Stimulated activated naive B cell treated with anti-CD40 and anti-IgM and Interleukin-4, amounts not matched to agents 10 μg/mL and 1 μg/mL and 100 μg/mL, for 72 hours (primary cell): ENCODE measurements at places on chromosomes 3 and 15.

DNA sequence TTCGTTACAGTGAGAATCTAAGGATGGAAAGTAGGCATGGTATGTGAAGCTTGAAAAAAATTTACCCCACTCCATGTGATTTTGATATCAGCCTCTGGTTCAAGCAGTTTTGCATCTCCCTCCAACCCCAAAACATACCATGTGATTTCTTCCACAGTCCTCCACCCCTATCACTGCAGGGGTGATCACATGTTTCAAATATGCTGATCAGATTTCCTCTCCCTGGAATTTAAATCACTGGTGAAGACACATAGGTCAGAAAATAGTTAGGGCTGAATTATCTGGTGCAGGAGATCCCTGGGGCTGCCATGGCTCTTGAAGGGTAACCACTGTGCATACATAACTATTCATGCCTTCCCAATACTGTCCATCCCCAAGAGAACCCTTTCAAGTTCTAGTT is 119.7 kb upstream of the THRB start:
- no peak for DNase-seq

GRCh38 chr3:4583416-4583815 is 90.3 kb downstream of the ITPR1 start:
- no peak for DNase-seq

GRCh38 chr3:111726788-111727305 is 131.7 kb upstream of the ZBED2 start:
- no peak for DNase-seq

- no peak for DNase-seq
These were observed 51.9 kb upstream of the KLF13 start for GRCh38 chr15:31274496-31275330.

- DNase-seq: no peak
These were observed 2.4 kb upstream of the KLF13 start for GRCh38 chr15:31324186-31324585.

GRCh38 chr3:53668872-53669271 is 174.5 kb downstream of the CACNA1D start:
- no peak for DNase-seq

DNA sequence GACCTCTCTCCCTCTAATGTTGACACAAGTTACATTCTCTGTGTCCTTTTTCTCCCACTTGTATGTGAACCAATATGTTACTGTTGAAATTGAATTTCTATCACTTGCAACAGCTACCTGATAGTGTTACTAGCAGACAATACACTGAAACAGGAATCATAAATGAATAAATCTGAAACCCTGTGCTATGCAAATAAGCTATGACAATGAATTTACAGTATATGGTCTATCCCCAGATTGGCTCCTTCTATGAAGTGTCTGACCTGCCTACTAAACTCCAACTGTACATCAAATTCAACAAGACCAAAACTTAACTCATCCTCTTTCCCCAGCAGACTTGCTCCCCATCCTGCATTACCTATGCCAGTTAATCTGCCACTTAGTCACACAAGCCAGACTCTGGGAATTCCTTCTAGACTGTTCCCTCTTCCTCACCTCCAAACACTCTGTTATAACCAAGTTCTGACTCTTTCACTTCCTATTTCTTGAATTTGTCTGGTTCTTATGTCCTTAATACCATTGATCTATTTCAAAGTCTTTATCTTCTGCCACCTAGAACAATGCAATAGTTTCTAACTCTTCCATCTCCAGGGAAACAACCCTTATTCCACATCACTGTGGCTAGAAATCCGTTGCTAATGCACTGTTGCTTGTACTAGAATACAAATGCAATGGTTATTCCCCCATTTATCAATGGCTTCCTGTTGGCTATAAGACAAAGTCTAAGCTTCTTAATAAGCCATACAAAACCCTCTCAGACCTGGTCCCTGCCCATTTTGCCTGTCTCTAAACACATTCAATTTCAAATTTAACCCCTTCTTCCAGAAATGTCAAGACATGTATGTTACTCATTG is 13.4 kb upstream of the ZNF639 start:
- DNase-seq: no peak

DNA sequence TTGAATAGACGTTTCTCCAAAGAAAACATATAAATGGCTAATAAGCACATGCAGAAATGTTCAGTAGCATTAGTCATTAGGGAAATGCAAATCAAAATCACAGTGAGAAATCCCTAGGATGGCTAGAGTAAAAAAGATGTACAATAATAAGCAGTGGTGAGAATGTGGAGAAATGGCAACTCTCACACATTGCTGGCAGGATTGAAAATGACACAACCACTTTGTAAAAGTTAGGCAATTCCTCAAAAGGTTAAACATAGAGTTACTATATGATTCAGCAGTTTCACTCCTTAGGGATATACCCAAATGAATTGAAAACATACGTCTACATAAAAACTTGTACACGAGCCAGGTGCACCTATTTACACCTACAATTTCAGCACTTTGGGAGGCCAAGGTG is 108.7 kb downstream of the ITPR1 start:
- DNase-seq: no peak

- no peak for DNase-seq
These were observed 48.6 kb downstream of the CTXND1 start for GRCh38 chr15:80203361-80203885.

DNA sequence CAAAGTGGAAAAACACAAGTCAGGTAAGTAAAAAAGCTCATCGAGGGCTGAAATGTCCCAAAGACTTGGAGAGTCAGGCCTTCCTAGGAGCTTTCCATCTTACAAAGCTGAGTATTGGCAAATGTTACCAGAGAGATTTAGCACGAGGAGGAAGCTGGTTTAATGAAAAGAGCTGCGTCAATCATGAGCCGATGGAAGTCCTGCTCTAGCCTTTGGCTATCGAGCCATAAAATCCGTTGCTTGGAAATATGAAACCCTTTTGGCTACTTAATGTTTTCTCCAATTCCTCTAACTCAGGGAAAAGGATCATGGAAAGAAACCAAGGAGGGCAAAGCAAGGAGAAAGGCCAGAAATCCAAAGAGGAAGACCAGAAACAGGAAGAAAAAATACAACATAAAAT is 1074.6 kb downstream of the FHIT start:
- no peak for DNase-seq

DNA sequence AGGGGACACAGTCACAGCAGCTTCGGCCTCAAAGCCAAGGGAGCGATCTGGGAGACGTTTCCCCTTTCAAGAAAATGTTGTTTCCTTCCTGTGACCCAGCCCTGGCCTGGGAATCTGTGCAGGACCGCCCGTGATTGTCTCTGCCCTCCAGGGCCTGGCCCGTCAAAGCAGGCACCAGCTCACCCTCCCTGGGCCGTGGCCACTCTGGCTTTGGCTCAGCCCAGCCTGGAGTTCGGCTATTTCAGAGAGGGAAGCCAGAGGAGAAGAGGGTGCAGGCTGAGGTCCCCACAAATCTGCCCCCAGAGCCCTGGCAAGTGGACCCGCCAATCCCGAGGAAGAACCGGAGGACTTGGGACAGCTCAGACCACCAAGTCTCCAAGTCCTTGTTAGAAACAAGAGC is 12.7 kb downstream of the GATA2 start:
- no peak for DNase-seq

GRCh38 chr3:174462916-174463315 is 396.2 kb upstream of the NAALADL2 start:
- DNase-seq: no peak

DNA sequence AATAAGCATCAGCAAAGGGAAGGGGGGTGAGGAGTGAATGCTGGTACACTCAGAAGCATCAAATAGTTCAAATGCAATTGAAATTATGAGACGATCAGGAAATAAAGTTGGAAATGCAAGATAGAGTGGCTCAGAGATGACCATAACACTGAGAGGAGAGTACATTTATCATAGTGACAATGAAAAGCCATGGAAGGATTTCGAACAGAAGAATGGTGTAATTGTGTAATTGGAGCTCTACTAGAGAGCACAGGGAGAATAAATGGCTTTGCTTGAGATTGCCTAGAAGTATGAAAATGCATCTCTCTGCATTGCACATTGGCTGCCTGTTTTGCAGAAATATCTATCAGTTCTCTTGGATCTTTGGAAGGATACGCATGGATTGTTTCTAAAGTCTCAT is 163.3 kb downstream of the TP63 start:
- no peak for DNase-seq

DNA sequence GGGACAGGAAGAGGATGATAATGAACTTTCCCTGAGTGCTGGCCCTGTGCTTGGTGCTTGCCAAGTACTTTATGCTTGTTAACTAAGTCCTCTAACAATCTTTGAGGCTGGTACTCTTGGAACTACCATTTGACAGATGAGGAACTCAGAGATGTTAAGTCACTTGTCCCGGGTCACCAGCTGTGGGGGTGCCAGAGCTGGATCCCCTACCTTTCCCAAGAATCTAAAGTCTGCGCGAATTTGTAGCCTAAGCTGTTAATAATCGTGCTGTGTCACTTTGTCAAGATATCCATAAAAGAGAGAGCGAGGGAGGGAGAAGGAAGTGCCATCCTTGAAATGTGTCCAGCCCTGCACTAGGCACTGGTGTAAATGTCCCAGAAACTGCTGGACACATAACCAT is 19.0 kb upstream of the ACOX2 start:
- no peak for DNase-seq

DNA sequence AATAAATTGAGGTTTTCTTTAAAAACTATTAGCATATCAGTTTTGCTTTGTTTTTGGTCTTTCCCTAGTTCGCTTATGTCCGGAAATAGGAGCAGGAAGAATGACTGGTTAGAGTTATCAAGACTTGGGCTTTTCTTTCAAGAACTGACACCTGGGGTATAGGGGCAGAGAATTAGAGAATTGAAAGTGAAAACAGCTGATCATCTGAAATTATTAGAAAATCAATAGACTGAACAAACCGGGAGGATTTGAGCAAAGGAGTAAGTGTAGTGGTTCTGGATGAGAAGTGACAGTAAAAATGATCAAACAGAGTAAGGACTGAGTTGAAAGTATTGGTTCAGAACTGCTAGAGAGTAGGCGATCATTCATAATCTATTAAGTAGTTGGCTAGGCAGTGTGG is 6.0 kb downstream of the MINDY2 start:
- no peak for DNase-seq

GRCh38 chr3:18683900-18684299 is 258.8 kb upstream of the SATB1 start:
- no peak for DNase-seq

DNA sequence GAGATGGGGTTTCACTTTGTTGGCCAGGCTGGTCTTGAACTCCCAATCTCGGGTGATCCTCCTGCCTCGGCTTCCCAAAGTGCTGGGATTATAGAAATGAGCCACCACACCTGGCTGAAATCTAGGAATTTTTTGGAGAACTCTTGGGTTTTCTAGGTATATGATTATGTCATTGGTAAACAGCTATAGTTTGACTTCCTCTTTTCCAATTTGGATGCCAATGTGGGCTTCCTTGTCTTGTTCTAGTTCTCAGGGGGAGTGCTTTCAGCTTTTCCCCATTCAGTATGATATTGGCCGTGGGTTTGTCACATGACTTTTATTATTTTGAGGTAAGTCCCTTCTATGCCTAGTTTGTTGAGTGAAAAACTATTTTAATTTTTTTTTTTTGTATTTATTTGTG is 17.9 kb downstream of the KCNMB3 start:
- no peak for DNase-seq

DNA sequence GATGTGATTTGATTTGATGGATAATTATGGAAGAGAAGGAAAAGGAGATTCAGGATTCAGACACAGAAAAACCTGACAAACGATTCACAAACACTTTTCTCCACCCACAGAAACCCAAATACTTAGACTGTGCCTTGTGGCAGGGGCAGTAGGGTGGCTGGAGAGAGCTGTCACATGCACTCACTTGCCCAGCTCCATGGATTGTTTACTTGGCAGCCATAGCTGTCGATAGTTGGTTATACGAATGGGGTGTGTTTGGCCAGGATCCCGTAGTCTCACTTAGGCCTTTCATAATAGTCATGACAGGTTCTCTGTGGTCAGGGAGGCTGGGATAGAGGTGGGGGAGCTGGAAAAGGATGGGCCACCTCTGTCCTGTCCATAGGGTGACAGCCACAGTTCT is 76.9 kb downstream of the CACNA1D start:
- DNase-seq: no peak

DNA sequence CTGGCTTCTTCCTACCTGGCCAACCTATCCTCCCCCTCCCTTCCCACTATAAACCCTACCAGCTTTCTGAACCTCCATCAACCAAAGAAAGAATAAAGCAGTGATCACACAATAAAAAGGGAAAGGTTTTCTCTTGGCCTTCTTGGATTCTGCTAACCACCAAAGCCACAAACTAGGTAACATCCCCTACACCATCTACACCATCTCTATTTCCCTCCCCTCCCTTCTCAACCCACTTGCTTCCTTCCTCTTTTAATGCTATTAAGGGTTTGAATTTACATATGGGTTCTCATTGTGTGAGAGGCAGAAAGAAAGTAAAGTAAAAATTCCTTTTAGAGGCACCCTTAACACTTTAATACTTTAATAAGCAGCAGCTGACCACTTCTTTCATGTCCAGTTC is 25.8 kb upstream of the RSL24D1 start:
- no peak for DNase-seq

DNA sequence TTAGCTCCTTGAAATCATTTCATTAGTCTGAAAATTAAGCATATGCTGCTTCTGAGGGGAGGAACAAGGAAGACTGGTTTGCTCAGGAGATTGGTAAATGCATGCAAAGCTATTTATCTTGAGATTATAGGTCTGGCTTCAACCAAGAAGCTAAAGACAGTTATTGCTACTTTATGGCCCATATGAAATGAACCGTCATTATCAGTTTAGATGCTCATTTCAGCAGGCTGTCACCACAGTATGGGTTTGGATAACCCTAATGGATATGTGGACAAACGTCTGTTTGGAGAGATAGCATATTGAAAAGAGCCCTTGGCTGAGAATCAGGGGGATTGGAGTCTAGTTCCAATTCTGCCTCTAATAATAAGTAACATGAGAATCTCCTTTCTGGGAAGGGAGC is 922.6 kb downstream of the TUSC7 start:
- no peak for DNase-seq
